ENCODE measurements at places on chromosomes 1 and 21.
A peak's percentile ranks its signal among the peaks of the same experiment; 100 is the strongest.

DNA sequence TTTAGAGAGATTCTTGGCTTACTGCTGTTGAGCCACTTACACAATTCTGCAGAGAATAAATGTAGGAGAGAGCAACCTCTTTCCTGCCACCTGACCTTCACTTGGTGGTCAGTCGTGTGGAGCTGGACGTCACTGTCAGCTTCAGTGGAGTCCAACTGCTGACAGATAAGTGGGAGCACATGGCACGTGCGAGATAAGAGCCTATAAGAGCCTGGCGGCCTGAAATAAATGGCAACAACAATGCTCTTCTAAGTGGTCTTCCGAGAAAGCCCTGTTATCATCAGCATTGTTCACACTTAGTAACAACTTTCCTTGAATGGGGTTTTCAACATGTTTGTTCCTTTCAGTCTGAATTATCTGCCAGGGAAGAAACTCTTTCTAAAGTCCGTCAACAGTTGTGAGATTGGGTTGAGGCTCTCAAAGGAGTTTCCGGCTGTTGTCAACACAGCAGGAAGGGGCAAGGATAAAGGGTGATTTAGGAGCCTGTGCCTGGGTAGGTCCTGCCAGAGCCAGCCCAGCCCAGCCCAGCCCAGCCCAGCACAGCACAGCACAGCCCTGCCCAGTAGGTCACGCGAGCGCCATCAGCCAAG, 57.2 kb upstream of the RUNX1 start:
- no peak for DNase-seq

- no peak for DNase-seq
Measured at GRCh38 chr1:183979437-183979836, 58.1 kb downstream of the COLGALT2 start.

GRCh38 chr1:163477276-163477830, 155.6 kb downstream of the NUF2 start:
- no peak for DNase-seq

GRCh38 chr1:233632436-233632835, 18.5 kb downstream of the KCNK1 start:
- no peak for DNase-seq

- DNase-seq: no peak
Measured at GRCh38 chr1:36108314-36108713, 16.7 kb downstream of the COL8A2 start.

- DNase-seq: no peak
Measured at GRCh38 chr1:160772331-160772730, 23.6 kb upstream of the LY9 start.

- DNase-seq: no peak
Measured at GRCh38 chr1:82266351-82266750, 465.6 kb downstream of the ADGRL2 start.

GRCh38 chr1:235403593-235403992, 36.4 kb downstream of the TBCE start:
- no peak for DNase-seq

- DNase-seq: no peak
Measured at GRCh38 chr1:200364091-200364759, 45.6 kb downstream of the ZNF281 start.

- DNase-seq: no peak
Measured at GRCh38 chr1:101178341-101178687, 58.5 kb upstream of the S1PR1 start.

DNA sequence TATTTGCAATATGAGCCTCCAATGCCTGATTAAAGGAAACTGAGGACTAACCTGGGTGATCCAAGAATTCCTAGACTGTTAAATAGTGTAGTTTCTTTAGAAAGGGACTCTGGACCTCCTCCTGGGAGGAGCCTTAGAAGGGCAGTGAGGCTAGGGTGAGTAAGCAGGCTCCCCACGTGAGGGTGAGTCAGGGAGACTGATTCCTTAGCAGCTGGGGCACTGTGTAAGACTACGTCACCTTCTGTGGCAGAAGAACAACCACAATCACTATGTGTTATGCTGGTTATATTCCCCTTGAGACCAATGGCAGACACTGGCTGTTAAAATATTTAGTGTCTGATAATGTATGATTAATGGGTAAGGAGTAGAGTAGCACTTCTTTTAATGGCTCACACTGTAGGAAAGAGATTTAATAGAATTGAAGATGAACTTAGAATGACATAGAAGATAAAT, 53.3 kb upstream of the SYT14 start:
- peak; percentile 97 for DNase-seq

GRCh38 chr1:82466416-82466815, 665.7 kb downstream of the ADGRL2 start:
- DNase-seq: no peak

GRCh38 chr1:214632091-214632490, 29.1 kb downstream of the CENPF start:
- DNase-seq: no peak

DNA sequence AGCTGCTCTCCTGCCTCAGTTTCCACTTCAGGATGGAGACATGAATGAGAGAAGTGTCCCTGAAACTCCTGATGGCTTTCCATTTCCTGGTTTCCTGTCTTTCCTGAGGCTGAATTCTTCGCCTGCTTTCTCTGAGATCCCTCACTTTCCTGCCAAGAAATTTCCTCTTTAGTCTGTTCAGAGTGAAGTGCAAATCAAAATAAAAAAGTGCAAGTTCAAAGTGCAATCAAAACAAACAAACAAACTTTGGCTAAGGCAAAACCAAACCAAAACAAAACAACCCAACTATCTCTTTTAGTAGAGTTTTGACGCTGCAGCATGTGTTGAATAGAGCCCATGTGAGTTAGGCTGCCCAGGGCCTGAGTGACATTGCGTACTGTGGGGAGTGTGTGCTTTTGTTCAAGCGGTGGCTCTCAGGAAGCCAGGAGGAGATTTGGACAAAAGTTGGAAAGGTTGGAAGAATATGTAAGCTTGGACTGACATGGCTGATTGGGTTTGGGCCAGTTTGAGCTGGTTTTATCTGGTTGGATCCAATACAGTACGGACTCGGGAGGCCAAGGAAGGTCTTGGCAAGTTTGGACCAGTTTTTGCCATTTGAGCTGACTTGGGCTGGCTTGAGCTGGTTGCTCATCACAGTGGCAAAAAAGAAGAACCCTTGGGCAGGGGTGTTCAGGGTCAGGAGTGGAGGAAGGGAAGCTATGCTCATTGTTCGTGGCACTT, 61.1 kb upstream of the TINAGL1 start:
- DNase-seq: no peak

- DNase-seq: peak; percentile 36
Measured at GRCh38 chr1:244361764-244362473, 89.8 kb downstream of the ADSS2 start.

DNA sequence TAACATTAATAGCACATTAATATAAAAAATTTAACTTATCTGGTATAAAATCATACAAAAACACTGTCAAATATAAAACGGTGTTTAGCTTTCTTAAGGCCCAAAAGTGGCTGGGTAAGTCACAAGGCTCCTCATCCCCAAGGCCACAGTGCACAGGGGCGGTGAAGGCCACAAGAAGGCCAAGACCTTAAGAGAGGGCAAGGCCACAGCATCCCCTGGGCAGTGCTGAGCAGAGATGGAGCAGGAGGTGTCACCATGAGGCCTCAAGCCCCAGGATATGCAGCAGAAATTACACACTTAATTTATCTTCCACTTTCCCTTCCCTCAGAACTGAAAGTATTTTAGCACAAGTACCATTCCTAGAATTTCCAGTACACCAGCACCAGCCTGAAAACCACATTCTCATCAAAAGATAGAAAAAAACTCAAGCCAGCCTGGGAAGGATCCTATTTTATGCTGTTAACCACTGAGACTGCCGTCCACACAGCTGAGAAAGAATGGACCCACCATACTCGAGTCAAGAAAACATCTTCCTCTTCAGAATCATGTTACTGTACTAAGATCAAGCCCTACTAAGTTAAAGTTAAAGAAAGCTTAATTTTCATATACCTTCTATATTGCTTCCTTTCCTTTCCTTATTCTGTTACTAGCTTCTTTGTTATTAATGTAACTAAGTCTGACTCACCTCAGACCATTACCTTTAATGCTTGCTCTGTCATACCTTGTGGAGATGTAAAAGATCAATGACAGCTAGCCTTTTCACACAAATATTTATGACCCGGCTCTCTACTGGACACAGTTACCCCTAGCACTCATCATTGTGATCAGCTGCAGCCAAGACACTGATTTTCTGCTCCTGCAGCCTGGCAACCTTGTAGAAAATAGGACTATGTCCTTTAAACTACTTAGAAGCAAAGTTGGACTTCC, 26.4 kb upstream of the FMO1 start:
- peak; percentile 72 for DNase-seq

DNA sequence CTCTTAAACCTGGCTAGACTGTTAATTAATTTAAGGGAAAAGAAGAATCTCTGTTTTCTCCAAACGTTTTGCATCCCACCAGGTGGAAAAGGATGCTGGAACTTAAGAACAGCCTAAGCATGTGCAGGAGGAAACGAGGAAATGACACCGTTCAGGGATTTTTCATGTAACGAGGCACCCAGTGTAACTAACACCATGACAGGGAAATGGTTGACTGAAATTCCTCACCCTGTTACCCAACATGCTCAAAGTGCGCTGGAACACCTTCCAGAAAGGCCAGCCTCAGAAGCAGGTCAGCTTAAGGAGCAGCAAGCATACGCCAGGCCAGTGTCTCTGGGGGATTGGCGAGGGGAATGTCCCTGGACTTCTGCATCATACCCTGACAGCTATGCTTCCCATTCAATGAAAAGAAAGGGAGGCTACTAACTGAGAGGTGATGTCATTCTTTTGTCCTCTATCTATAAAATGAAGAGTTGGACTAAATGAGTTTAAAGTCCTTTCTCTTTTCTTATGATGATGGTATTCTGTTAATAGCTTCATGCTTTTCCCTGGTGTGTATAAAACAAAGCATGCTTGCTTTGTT, 21.6 kb downstream of the TNN start:
- DNase-seq: no peak

DNA sequence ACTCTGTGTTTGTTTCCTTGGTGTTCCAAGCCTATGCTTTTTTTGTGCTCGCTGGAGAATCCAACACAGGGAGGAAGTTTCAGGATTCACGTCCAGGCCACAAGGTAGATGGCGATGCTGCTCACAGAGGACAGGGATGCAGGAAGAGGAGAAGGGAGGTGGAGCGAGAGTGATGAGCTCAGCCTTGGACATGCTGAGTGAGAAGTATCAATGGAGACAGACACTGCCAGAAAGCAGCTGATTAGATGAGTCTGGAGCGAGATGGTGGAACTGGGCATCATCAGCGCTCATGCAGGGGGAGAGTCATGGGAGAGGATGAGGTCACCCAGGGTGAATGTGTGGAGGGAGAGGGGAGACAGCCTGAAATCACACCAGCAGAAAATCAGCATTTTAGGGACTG, 110.0 kb downstream of the GLUL start:
- DNase-seq: no peak

DNA sequence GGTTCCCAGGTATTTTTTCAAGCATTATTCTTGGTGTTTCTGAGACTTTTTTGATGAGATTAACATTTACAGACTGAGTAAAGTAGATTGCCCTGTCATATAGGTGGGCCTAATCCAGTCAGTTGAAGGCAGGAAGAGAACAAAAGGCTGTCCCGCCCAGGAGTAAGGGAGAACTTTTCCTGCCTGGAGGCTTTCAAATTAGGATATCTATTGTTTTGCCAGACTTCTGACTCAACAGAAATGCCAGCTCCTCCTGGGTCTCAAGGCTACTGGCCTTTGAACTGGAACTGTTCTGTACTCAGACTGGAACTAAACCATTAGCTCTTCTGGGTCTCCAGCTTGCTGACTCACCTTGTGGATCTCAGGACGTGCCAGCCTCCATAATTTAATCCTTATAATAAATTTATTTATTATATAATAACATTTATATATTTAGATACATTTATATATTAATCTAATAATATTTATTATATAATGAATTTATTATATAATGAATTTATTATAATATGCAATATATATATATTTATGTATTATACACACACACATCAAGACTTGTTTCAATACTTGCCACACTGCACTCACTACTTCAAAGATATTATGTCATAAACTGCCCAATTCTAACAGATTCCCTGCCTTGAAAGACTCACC, 510.8 kb upstream of the B3GALT2 start:
- no peak for DNase-seq

GRCh38 chr1:154866257-154867063, 3.6 kb downstream of the KCNN3 start:
- no peak for DNase-seq

DNA sequence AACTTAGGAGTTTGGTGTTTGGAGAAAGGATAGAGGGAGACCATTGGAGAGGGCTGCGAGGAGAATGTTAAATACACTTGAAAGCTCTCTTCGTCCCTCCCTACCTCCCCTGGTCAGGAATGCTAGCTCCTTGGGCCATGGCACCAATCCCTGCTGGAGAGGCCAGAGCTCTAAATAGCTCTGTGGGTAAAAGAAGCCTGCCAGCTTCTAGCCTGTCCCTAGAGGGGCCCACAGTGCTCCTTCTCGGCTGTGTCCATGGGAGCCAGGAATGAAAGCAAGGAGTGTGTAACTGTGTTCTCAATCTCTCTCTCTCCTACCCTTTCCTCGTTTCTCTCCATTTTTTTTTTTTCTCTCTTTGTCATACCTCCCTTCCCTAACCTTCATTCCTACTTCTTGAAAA, at the start of gene CCDC190:
Gene CCDC190, minus strand, starts transcription at position 75 of the 400 bp plus-strand sequence. CDS start 1,529 bp downstream, outside the sequence.
- DNase-seq: no peak

DNA sequence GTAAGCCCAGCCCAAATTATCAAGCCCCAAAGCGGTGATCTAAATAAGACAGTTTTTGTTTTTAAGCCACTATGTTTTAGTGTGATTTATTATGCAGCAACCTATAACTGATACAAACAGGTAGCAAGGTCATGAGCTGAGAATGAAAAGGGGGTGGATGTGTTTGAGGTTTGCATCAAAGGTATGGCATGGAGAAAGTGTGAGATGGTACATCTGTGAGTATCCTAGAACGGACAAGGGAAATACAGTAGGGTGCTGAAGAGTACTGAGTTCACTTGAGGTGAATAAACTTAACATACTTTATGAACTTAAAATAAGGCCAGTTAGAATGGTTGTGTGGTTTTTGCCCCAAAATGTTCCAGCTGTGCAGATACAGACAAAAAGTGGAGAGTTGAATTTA, 286.0 kb upstream of the B3GALT2 start:
- no peak for DNase-seq

- DNase-seq: peak; percentile 33
Measured at GRCh38 chr1:218426343-218426657, 81.2 kb downstream of the TGFB2 start.

DNA sequence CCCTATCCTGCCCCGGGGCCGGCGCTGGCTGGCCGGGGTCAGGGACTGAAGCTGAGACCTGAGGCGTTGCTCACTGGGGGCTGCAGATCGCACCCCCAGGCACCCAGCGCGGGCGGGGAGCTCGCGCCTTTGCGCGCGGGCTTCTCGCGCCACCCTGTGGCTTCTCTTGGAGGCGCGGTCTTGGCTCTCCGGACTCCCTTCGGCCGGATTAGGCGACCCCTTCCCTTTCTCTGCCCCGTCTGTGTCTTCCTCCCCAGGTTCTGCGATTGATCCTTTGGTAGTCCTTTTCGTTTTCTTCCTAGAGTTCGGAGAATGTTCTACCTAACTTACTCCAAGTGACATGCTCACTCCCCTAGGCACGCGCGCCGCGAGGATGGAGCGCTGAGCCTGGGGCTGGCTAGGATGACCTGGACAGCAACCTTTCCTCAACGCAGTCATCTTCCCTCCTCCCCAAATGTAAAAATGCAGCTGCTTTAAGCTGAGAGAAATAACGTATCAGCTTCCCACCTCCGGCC, 495 bp upstream of the NTRK1 start:
- DNase-seq: no peak
